ENCODE measurements at places on chromosomes 7 and 10.

DNA sequence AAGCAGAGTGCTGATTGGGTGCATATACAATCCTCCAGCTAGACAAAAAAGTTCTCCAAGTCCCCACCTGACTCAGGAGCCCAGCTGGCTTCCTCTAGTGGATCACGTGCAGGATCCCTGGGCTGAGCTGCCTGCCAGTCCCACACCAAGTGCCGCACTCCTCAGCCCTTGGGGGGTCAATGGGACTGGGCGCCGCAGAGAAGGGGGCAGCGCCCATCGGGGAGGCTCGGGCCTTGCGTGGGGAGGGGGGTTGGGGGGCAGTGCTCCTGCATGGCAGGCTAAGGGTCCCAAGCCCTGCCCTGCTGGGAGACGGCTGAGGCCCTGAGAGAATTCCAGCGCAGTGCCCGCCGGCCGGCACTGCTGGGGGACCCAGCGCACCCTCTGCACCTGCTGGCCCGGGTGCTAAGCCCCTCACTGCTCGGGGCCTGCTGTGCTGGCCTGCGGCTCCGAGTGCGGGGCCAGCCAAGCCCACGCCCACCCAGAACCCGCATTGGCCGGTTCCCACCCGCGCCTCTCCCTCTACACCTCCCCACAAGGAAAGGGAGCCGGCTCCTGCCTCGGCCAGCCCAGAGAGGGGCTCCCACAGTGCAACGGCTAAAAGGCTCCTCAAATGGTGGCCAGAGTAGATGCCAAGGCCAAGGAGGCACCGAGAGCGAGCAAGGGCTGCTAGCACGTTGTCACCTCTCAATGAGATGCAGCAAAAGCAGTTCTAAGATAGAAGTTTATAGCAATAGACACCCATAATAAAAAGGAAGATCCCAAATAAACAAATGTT is 274.3 kb upstream of the LRRTM3 start:
- no peak for DNase-seq

- no peak for DNase-seq
Observed at GRCh38 chr7:44062180-44062902, 3.0 kb downstream of the PGAM2 start.

DNA sequence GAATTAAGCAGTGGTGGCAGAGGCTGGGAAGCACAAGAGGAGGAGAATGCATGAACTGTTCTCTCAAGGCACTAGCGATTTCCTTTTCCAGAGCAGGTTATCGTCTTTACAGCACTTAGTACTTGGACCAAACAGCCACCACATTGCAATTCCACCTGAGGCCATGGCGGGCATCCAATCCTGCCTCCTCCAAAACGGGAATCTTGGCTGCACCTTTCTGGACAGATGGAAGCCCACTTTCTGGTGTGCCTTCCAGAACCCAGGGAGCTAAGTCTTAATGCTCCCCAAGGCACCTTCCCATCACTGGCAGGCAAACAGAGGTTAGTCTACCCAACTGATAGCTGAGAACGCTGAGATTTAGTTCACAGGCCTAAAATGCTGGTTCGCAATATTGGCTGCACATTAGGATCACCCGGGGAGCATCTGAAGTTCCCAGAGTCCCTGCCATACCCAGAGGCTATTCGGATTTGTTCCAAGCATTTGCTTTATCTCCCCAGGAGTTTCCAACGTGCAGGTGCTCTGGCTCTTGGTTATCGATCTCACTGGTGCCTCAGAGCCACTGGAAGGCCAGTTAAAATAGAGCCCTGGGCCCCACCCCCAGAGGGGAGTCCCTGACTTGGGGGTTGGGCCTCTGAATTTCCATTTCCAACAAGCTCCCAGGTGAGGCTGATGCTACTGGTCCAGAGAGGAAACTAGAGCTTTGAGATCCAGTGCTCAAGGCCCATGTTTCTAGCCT is 62.2 kb downstream of the KCNMA1 start:
- DNase-seq, result no peak

GRCh38 chr10:69842882-69843281 is 41.2 kb downstream of the COL13A1 start:
- DNase-seq, result no peak

DNA sequence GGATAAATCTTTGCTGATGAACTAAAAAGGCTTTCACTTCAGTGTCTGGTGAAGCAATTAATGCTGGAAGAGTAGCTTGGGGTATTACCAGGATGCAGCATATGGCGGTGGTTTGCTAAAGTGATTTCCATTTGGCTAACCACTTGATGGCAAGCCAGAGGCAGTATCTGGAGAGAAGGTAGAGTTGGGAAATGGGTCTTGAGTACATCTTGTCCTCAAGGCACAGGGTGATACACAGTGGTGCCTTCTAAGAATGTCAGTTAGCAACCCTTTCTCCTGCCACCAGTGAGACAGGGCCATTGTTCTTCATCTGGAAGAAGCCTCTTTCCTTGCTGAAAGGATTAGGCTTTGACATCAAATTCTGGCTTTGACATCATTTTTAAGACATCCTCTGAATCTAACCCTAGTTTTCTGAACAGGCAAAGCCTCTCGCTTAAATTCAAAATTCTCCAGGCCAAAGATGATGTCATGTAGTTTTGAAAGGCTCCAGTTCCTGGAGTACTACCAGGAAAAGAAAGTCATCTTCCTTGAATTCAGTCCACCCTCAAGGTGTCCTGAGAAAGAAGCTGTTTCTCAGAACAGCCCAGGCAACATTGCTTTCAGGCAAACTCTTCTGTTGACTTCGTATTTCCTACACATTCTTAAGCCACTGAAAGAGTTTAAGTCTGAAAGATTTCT is 162.4 kb downstream of the ARID5B start:
- no peak for DNase-seq

DNA sequence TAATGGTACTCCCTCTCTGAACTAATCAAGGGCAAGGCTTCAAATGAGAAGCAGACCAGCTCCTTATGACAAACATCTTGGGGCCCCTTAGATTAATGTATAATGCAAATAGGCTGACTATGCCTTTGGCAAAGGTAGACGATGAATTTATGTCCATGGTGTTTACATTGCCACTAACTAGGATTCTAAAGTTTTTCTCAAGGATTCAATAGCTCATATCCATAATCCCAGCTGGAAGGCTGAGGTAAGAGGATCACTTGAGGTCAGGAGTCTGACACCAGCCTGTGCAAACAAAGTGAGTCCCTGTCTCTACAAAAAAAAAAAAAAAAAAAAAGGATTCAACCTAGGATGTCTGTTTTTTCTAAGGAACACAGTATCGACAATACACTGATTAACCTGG is 96.5 kb downstream of the ORC5 start:
- DNase-seq, result no peak

- no peak for DNase-seq
Observed at GRCh38 chr10:71877821-71878220, 26.8 kb upstream of the PSAP start.

GRCh38 chr7:27518561-27519350 is 143.9 kb downstream of the HIBADH start:
- no peak for DNase-seq

- DNase-seq, result no peak
Observed at GRCh38 chr7:121541457-121541856, 145.3 kb upstream of the FAM3C start.

- DNase-seq, result no peak
Observed at GRCh38 chr10:78336402-78336791, 302.7 kb downstream of the RPS24 start.

- peak; percentile 84 for DNase-seq
Observed at GRCh38 chr7:80018941-80019808, 115.5 kb upstream of the GNAI1 start.
